ENCODE measurements at places on chromosomes 3 and 15.

DNA sequence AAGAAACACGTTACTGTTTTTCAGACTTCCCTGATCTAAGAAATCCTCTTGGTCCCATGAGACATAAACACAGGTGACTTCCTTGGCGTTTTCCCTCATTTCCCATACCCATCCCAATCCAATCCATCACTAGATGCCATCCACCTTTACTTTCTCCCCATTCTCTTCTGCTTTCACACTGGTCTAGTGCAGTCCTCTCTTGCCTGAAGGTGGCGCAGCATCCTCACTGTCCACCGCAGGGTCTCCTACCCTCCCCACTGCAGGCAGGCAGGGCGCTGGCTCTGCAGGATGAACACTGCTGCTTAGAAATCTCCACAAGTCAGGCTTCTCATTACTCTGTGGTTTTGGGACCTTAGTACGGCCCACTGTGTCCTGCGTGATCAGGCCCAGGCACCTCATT lies 58.2 kb downstream of the RAB7A start:
- peak; percentile 29 for DNase-seq

- no peak for DNase-seq
These were observed 235.7 kb downstream of the SATB1 start for GRCh38 chr3:18189282-18190050.

DNA sequence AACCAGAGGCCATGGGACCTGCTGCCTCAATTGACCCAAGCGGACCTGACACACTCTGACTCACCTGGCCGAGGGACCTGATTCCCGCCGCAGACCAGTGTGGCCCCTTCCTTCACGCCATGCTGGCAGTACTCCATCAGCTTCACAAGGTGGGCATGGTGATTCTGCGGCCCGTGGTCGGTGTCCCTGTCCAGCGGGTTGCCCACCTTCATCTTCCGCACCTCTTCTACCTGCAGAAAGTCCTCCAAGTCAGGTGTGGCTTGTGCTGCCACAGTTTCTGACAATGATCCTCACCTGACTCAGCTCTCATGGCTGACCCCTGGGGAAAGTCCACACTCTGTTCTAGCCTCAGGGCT lies 25.9 kb upstream of the SLC41A3 start:
- no peak for DNase-seq

DNA sequence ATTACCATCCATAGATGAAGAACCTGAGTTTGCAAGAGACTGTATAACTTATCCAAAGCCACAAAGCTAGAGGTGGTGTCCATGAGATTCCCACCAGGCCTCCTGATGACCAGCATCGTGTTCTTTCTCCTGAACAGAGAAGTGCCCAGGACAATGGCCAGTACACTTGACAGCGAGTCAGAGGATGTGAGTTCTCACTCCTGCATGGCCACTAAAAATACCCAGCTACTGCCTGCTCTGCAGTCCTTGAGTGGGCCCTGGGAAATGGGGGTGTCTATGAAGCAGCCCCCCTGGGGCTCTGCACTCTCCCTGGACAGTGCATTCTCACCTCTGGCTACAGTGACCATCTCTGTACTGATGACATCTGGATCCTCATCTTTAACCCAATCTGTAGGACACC lies 201.2 kb downstream of the RPLP1 start:
- DNase-seq: no peak
